ENCODE measurements at places on chromosomes 1 and 21.

DNA sequence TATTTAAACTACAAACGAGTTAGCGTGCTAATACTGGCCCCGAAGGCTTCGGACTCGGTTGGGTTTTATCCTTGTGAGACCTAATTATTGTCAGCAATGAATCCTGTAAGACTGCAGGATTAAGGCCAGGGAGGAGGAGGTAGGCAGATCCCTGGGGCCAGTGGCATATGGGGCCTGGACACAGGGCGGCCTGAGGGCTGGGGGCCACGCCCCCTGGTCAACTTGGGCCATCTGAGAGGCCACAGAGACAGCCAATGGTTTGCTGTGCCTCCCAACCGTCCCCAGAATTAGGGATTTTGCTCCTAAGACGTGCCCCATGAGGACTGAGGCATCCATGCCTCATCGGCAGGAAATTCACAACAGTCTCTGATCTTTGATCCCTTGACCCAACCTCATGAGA is 31.1 kb upstream of the DISP3 start:
- H3K27ac ChIP-seq, result no peak overlapping the region
- H3K4me3 ChIP-seq, result no peak overlapping the region
- no peaks in the 10 kb centered on the region for H3K4me1 ChIP-seq
- no peaks in the 10 kb centered on the region for H3K27me3 ChIP-seq
- DNase-seq, result no peak
- no peaks in the 10 kb centered on the region for H3K36me3 ChIP-seq

- H3K36me3 ChIP-seq, result no peaks in the 10 kb centered on the region
- H3K4me1 ChIP-seq, result no peaks in the 10 kb centered on the region
- no peak overlapping the region for H3K27ac ChIP-seq
These were observed 39.9 kb downstream of the ACP6 start for GRCh38 chr1:147630447-147630846.

- no peak for DNase-seq
- no peak overlapping the region for H3K27ac ChIP-seq
- no peaks in the 10 kb centered on the region for H3K4me1 ChIP-seq
- H3K36me3 ChIP-seq, result no peaks in the 10 kb centered on the region
- H3K27me3 ChIP-seq, result no peaks in the 10 kb centered on the region
These were observed 44.5 kb upstream of the PPIH start for GRCh38 chr1:42613803-42614131.

- H3K27ac ChIP-seq, result peak overlapping the region; percentile 99
- H3K36me3 ChIP-seq, result peaks cover 5% of the 10 kb centered on the region
- peak overlapping the region; percentile 92 for H3K4me3 ChIP-seq
- peaks cover 28% of the 10 kb centered on the region for H3K4me1 ChIP-seq
These were observed 430 bp downstream of the BTG2 start for GRCh38 chr1:203305809-203306088.

- no peaks in the 10 kb centered on the region for H3K27me3 ChIP-seq
- no peaks in the 10 kb centered on the region for H3K4me1 ChIP-seq
- DNase-seq, result no peak
- H3K4me3 ChIP-seq, result no peak overlapping the region
- no peak overlapping the region for H3K27ac ChIP-seq
- no peaks in the 10 kb centered on the region for H3K36me3 ChIP-seq
These were observed 18.4 kb upstream of the FRRS1 start for GRCh38 chr1:99784809-99785255.
